ENCODE measurements at places on chromosomes 7 and 10.

DNA sequence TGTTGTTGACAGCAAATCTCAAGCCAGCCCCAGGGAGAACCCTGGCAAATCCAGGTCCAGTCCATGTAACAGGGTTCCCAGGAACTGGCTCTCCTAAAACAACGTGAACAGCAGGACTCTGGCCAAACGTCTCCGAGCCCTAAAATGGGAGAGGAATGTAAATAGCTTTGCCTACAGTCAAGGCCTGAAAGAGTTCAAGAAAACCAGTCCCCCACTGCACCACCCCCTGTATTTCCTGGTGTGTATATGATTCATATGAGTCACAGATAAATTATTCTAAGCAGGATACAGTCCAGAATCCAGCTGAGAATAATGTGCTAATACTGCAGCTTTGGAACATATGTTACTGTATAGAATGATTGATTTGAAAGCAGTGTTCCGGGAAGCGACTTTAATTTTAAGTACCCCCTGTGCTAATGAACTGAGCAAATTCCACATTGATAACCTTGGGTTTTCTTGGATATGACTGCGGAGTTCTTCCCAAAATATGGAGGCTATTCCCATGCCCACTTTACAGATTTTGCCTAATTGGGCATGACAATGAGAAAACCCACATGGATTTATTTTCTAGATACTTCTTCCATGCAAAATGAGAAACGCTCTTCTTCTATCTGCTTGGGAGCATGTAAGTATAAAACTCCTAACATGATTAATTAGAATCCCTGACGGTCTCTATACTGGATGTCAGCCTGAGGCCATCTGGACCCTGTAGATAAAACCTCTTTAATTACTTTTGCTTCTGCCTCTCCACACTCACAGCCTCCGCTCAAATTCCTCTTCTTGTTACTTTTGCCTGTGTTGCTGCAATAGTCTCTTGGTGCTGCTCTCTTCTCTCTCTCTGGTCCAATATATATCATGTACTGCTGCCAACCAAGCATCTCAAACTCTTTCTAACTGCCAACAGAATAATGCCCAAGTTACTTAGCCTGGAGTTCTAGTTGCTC lies 50.2 kb downstream of the LAMB4 start:
- DNase-seq, result no peak

DNA sequence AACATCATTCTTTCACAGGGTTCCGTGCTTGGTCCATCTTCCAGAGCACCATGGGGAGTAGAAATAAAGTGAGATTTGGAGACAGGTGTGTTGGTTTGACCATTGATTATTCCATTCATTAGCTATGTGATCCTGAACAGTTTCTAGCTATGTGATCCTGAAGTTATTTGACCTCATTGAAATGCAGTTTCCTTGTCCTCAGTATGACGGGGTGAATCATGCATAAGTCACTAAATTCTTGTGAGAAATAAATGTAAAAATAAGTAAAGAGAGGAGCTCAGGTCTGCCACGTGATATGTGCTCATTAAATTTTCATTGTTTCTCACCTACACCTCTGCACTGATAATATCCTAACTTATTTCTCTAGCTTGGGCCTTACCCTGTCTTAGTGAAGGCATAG lies 34.1 kb upstream of the LHFPL3 start:
- no peak for DNase-seq

GRCh38 chr7:151682831-151683614 lies 163.3 kb upstream of the RHEB start:
- DNase-seq, result no peak

- no peak for DNase-seq
Measured at GRCh38 chr7:157428554-157428945, 91.7 kb downstream of the DNAJB6 start.

DNA sequence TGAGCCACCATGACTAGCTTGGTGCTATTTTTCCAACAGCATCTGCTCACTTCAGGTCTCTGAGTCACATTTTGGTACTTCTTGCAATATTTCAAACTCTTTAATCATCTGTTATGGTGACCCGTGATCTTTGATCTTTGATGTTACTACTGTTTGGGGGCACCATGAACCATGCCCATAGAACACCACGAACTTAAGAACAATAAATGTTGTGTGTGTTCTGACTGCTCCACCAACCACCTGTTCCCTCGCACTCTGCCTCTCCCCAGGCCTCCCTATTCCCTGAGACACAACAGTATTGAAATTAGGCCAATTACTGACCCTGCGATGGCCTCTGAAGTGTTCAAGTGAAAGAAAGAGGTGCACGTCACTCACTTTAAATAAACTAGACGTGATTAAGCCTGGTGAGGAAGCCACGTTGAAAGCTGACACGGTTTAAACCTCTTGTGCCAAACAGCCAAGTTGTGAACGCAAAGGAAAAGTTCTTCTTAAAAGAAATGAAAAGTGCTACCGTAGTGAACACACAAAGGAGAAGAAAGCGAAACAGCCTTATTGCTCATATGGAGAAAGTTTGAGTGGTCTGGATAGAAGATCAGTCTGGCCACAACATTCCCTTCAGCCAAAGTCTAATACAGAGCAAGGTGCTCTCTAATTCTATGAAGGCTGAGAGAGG lies 27.2 kb upstream of the ATP6V0A4 start:
- no peak for DNase-seq

DNA sequence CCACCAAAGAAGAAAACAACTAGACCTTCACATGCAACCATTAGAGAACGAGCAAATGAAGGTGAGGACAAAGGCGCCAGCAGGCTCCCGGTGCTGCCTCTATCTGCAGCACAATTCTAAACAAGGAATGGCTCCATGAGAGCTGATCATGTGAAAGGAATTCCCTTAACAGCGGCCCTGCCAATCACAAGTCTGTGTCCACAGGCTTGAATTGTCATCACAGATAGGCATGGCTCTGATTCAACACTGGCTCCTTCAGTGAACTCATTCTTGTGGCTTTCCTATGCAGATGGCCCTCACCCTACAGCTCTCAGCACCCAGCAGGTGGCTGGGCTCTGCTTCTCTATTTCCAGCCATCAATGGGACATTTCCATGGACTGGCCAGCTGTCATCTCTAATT lies 36.2 kb downstream of the LAMB1 start:
- no peak for DNase-seq

DNA sequence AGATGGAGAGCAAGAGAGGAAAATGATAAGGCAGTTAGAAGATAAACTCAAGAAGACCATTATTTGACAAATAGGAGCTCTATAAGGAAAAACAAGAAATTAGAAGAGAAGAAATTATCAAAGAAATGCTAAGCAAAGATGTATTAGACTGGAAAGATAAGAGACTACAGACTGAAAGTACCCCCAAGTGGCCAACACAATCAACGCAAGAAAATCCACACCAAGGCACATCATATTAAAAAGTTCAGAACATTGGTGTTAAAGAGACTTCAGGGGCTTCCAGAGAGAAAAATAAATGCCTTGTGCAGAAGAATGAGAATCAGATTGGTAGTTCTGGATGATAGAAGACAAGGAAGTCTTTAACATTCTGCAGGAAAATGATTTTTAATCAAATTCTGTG lies 46.0 kb downstream of the SH2D4B start:
- DNase-seq, result no peak

DNA sequence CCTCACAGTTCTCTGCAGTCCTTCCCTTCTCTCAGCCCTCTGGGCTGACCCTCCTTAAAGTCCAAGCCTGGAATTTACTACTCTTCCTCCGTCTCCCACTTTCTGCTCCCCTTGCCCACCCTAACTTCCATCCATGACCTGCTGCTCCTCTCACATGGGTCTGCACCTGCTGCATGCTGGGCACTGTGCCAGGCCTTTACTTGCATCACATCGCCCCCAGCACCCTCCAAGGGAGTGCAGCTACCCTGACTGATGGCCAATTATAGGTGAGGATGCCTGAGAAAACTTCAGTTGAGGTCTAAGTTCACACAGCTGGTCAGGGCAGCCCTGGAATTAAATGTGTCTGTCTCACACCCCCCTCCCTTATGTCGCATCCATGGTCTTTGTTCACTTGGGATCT lies 53.6 kb upstream of the ZPBP start:
- no peak for DNase-seq

DNA sequence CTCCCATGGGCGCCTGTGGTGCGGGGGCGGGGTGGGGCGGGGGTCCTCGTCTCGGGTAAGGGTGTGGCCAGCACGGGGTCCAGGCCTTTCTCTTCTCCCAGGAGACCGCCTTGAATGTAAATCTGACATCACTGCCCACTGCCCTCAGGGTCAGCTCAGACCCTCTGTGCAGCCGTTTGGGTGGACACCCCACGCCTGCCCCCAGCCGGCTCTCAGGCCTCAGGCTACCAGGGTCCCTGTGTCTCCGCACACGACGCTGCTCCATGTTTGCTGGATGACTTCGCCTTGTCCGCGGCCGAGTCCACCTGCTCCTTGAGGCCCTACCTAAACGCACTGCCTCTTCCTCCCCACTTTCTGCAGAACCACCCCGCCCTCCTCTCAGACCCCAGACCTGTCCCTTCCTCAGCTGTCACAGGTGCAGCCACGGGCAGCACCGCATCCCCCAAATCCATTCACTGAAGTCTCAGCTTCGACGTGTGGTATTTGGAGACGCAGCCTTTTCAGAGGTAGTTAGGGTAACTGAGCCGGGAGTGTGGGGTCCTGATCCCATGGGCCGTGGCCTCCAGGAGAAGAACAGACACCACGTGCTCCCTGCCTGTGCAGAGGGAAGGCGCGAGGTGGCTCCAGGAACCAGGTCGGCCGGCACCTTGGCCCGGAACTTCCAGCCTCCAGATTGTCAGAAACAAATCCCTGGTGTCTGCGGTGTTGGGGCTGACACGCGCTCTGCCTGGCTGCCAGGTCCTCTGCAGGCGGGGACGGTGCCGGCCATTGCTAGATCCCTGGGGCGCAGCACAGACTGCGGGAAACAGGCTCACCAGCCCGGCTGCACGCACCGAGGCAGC lies 97.4 kb upstream of the DIP2C start:
- DNase-seq, result no peak

DNA sequence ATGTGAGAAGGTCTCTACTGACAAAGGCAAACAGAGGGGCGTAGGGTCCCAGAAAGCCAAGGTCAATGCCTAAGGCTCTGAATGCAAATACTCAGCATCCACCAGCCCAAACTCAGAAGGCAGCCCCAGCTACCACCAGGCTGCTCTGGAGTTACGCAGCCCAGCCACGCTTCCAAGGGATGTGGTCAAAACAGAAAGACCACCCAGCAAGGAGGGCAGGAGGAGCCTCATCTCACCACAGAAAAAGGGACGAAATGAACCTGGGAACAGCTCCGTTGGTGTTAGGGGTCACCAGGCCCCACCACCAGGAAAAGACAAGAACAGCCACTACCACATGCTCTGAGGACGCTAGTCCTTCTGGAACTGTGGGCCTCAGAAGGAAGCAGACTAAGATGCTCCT lies 65.1 kb downstream of the CTBP2 start:
- DNase-seq, result no peak

GRCh38 chr10:24575481-24576002 lies 148.1 kb downstream of the ARHGAP21 start:
- DNase-seq, result no peak

DNA sequence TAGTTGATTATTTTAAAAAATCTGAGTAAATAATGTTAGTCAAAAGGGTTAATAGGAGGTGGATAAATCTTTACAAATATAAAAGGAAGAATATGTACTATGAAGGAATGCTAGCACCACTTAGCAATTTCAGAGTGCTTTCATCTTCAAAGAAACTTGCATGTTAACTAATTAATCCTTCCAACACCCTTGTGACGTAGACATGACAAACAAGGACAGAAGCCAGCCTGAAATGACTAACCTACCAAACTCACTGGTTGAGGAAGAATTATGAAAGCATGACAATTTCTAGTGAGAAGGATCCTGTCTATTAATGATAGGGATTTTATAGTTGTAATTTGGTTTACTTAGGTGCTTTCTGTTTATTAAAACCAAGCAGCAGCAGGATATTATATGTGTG lies 468.0 kb upstream of the FZD8 start:
- DNase-seq, result no peak

DNA sequence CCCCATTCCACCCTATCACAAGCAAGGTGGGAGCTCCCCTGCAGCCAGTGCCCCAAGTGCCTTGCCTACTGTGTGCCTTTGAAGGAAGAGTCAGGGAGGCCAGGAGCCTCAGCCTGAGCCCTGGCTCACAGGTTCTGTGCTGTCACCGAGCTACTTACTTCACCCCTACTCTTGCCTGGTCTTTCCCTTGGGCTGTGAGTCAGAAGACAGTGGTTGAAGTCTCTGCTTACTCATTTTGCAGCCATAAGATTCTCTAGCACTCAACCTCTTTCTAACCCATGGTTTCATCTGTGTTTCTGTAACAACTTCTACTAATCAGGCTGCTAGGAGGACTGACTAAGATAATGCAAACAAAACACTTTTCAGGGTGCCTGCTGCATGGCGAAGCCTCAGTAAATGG lies 114.5 kb downstream of the PLCE1 start:
- no peak for DNase-seq

DNA sequence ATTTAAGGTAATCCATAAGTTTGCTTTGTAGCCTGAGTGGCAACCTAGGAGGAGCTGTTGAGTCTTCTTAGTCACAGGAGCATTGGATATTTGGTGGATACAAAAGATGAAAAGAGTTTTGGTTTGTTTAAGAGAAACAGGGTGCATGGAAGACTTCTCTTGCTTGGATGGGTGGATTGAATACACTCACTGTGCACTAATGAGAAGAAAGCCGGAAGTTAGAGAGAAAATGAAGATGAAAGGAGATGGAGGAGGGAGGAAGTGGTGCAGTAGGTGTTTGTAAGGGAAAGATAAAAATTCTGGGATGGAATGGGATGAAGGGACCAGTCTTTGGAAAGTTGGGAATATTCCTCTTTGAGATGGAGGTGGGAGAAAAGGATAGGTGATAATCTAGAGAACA lies 7.7 kb downstream of the MDFIC start:
- DNase-seq, result no peak

GRCh38 chr7:28847681-28848080 lies 110.4 kb downstream of the TRIL start:
- DNase-seq, result no peak

GRCh38 chr7:139943401-139943800 lies 114.3 kb downstream of the TBXAS1 start:
- DNase-seq, result no peak

DNA sequence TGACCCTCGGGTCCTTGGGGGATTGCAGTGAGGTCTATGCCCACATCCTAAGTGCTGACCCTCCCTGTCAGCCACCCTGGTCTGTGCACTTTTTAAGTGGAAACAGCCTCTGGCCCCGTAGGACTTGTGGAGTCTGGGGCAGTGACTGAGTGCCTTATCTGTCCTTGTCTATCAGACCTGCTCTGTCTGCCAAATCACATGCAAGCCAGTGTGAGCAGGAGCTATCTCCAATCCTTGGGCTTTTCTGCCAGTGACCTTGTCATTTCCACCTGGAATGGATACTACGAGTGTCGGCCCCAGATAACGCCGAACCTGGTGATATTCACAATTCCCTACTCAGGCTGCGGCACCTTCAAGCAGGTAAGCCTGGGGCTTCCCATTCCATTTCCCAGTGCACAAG lies 62.7 kb downstream of the C10orf120 start:
- no peak for DNase-seq

- DNase-seq, result peak; percentile 71
Measured at GRCh38 chr10:86668297-86669165, at the start of gene LDB3. Gene LDB3 (plus strand): TSS chr10:86668511. CDS start chr10:86668692, 181 bp downstream.

DNA sequence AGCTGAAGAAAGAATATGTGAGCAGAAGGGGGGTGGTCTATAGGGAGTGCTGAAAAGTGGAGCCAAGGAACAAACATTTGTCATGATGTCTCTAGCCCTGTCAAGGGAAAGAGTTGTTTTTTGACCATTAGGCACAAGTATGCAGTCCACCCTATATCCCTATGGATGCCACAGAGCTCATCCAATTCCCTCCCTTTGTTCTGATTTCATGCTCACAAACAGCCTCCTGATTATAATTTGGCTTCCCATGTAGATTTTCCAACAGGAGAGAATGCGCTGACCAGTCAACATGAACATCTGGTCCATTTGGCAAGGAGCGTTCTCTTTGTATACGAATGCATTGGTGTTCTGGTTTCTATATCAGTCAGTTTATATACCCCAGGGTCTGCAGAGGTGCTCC lies 12.1 kb upstream of the CEP41 start:
- no peak for DNase-seq
